ENCODE measurements at places on chromosomes 7 and 10.

- DNase-seq: no peak
These were observed 211.1 kb downstream of the ZNF365 start for GRCh38 chr10:62585211-62585775.

GRCh38 chr10:120656107-120656506 lies 195.1 kb upstream of the WDR11 start:
- no peak for DNase-seq

DNA sequence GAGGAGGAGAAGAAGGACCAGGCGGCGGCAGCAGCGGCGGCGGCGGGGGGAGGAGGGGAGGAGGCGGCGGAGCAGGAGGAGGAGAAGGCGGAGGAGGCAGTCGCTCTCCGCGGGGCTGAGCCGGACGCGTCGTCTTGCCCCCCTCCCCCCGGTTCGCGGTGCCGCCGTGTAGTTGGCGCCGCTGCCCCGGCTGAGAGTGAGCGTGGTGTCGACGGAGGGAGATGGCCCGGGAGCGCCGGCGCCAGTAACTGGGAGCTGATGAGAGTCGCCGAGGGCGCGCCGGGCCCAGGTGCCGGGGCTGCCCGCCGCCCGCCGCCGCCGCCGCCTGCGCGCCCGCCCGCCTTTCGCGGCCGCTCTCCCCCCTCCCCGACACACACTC lies 257 bp downstream of the WAC start:
- no peak for DNase-seq

- no peak for DNase-seq
These were observed 26.7 kb upstream of the CRHR2 start for GRCh38 chr7:30708983-30709382.

DNA sequence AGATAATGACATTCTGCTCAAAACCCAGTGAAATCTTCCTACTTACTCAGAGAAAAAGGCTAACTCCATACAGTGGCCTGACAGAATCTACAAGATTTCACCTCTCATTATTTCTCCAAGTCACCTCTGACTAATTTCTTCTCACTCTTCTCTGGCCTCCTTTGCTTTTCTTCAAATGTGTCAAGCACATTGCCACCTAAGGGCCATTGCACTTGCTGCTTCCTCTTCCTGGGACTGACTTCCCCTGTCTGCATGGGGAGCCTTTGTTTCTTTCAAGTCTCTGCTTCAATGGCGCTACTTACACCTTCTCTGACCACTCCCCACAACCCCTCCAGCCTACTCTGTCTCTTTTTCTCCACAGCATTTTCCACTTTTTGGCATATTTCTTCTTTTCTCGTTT lies 36.0 kb downstream of the PRTFDC1 start:
- DNase-seq: no peak

DNA sequence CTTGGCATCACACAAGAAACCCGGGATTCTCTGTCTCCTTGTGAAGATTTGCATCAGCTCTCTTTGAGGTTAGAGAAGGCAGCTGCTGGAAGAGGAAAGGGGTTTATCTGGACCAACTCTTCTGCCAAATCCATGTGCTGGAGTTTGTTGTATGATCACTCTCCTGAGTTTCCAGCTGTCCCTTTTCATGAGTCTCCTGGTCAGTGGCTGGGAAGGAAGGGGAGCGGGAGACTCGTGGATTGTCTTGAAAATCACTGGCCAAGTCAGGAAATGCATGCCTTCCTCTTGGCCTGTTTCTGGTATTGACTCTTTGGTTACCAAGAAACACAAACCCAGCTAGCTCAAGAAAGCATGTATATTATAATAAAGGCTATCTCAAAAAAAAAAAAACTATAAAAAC lies 38.8 kb downstream of the TACR2 start:
- no peak for DNase-seq

GRCh38 chr7:129831424-129832058 lies 121.2 kb downstream of the UBE2H start:
- DNase-seq: no peak
